ENCODE measurements at places on chromosomes 4 and X.

DNA sequence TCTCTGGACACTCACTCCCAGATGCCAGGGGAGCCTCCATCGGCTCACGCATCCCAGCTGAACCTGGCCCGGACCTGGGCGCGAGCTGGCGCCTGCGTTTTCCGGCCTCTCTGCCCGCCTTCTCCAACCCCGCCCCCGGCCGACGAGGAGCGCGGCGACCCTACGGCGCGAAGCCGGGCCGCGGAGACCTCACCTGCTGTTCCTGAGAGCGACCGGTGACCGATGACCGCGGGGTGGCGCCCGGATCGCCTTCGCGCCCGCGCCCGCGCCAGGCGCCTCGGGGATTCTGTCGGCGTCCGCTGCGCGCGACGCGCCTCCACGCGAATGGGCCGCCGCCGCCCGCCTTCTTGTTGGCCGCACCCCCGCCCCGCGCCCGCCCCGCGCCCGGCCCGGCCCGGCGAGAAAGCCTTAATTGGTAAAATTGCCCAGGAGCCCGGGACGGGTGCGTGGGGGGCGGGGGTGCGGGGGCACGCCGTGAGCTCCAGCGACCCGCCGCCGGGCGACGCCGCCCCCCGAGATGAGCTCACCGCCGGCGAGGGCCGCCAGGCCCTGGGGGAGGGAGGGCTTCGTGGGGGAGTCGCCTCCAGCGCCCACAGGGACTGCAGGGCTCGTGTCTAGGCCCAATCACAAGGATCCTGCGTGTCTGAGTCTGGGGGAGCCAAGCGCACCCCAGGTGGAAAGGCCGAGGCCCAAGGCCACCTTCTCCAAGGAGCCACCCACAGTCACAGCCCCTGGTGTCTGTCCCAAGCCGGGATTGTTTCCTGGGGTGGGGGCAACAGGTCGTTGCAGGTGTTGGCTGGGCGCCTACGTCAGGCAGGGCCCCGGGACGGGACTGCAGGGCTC, at the start of gene FLNA:
FLNA (minus strand) TSS at position 322 of the 843 bp plus-strand sequence. CDS start 3,389 bp downstream, outside the sequence.
- peak; percentile 56 for DNase-seq

- DNase-seq = no peak
Measured at GRCh38 chrX:154084449-154085300, 12.8 kb downstream of the MECP2 start.

DNA sequence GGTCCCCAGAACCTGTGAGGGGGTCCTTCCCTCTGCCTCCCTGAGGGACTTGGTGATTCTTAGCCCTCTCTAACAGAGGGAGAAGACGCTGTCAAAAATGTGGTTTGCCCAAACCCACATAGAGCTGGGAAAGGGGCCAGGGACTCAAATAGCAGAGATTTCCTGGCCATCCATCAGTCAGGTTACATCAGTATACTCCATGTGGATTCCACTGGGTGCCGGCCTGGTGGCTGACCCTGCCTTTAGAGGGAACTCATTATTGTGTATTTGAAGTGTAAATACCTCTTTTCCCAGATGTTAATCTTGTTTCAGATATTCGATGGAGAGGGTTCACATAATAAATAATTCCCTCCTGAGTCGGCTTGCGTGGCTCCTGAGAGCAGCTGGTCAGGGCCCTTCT, 130.3 kb downstream of the TBL1X start:
- no peak for DNase-seq

DNA sequence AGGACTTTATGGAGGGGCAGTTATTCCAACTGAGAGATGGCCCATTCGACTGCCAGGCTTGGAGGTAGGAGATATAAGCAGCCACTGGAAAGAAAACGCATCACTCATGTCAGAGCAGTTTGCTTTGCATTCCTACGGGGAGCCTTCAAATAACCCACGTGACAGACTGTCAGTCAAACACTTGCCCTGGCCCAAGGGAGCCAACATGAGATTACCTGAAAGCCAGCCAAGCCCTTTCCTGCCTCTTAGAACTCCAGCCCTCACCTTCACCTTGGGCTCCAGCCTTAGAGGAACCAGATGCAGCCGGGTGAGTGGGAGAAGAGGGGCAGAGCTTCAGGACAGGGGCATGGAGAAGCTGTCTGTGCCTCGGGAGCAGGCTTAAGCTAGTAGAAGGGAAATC, 95.3 kb upstream of the CXCL13 start:
- DNase-seq = no peak

DNA sequence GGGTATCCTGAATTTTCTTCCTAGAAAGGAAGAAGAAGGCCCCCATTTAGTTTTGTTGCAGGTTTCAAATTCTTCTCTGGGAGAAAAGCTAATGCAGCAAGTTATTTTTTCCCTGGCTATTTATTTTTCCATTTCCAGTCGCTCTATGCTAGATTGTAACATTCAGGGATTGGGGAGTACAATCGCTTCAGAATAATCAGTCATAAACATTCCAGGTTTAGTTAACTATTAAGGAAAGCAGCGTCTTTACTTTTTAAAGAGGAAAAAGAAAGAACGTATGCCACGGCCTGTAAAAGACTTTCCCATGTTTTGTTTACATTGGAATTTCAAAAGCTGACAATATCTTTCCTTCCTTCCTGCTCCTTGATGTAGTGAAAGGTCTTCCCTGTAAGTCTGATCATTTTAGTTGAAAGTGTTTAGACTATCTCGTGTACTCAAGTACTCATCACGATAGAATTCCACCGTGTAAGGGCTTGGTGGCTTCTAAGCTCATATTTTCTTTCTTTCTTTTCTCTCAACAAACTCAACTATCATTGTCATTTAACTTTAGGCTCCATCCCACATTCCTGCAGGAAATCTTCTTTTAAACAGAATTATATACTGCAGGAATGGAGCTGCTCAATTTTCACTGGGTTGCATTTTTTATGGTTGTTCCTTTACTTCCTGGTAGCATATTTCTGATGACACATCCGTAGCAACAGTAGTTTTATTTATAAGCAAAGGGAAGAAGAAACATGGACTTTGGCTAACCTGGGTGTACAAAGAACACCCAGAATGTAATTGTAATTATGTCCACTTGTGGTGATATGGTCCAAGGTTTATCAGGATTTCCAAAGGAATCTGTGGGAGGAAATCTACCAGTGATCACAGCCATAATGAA, 213.1 kb upstream of the FAT1 start:
- DNase-seq = no peak

- no peak for DNase-seq
Measured at GRCh38 chr4:2651998-2652397, 104.1 kb downstream of the TNIP2 start.

GRCh38 chrX:15849555-15849954, 5.1 kb downstream of the AP1S2 start:
- no peak for DNase-seq

- DNase-seq = no peak
Measured at GRCh38 chr4:65508168-65508567, 162.1 kb downstream of the EPHA5 start.

DNA sequence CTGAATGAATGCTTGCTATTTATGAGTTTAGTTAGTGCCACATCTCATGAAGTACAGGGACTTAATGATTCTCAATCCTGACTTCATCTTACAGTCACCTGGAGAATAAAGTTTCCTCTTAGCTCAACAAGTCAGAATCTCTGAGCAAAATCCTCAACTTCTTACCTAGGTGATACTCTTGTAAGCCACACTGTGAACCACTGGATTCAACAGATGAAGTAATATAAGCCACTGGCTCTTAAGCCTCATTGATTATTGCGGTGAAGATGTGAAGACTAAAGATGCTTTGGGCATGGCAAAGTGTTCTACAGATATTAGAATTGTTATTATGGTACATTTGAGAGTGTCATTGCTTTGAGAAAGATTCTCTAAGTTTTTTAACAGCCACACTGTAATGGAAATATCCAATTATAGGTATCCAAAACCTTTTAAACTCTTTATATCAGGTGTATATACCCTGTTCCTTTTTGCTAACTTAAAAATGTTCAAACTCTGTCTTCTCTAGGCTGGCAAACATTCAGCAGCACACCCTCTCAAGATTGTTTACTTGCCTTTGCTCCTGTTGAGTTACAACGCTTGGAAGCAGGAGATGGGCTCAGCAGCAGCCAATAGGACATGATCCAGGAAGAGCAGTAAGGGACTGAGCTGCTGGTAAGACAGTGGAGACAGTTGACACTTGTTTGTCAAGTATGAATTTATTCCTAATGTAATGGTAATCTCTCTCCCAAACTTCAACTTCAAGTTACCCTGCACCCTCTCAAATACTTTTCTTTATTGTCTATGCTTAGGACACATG, 43.4 kb downstream of the TET2 start:
- no peak for DNase-seq

- DNase-seq = no peak
Measured at GRCh38 chr4:77959566-77960338, 97.1 kb downstream of the MRPL1 start.

DNA sequence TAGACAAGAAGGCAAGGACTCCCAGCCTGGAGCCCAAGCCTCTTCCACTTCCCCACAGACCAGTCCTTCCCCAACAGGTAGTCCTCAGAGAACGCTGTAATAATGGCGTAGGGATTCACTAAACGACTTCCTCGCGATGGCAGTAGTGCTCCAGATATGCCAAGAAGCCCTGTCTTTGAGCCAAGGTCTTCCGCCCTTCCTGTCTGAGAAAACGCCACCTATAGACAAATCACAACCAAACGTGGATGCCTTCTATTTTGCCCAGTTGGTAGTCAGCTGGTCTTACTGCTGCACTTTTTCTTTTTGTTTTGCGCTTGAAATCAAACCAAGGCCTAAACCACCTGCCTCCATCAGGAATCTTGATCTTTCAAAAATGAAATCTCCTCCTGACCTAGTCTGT, 203.3 kb downstream of the OR13H1 start:
- no peak for DNase-seq

DNA sequence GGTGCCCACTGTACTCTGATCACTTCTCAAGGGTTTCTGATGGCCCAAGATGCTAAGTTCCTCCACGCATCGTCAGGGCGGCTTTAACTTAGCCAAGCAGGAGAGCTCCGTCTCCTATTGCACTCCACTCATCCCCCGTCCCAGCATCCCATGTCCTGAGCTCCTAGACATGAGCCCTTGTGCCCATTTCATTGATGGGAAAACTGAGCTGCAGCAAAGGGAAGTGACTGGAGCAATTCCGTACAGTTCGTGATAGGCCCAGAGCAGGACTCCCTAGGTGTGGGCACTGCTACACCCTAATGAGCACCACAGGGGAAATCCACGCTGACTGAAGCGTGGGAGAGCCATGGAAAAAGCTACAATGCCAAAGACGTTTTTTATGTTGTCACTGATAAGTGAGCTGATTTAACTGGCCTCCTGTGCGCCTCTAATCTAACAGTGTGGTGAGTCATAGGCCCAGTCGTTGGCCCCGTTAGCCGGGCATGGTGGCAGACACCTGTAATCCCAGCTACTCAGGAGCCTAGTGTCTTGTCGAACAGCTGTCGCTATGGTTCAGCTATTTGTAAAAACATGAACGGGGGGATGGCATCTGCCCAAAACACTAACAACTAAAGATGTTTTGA, 14.9 kb downstream of the NSDHL start:
- DNase-seq = no peak

- no peak for DNase-seq
Measured at GRCh38 chr4:160927311-160927710, 1236.5 kb downstream of the FSTL5 start.

DNA sequence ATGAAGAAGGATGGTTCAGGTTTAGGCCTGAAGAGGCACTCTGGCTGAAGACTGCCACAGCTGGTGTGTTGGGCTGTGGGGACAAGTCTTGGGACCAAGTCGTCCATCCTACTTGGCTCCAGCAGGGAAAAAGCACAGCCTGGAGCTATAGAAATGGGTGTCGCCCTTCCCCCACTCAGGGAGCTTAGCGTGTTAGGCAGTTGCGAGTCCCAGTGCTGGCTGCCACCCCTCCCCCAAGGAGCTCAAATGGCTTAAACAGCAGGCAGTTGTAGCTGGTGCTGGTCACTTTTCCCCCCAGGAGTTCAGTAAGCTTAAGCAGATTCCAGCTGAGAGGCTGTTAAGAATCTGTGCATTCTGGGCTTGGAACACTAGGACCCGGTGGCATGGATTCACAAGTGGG, 319.5 kb upstream of the POF1B start:
- no peak for DNase-seq

- DNase-seq = no peak
Measured at GRCh38 chr4:38723726-38724474, 58.9 kb downstream of the TLR10 start.

GRCh38 chrX:53711436-53711835, 24.9 kb upstream of the HUWE1 start:
- no peak for DNase-seq

DNA sequence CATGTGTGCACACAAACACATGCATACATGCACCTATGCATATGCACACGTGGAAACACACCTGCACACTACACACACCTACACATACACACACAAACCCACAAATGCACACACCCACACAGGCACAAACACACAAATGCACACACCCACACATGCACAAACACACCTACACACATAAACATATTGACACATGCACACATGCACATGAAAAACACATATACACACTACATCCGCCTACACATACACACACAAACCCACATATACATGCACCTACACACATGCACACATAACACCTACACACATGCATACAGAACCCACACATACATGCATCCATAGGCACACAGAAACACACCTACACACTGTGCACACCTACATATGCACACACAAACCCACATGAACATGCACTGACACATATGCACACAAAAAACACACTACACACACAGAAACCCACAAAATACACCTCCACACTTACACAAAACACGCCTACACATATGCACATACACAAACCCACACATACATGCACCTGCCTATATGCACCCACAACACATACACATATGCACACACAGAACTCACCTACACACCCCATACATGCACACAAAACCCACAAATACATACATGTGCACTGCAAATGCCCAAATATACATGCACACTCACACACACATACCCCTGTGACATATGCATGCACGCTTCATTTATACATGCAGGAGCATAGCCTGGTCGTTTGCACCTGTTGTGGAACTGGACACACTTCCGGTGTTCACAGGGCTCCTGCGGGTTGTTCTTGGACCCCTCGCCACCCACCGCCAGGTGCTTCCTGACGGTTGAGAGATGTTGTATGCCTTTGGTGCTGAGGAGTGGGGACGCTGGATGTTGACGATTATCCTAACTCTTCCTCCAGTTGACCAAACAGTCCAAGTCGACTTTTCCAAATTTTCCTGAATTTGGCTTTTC, 22.1 kb downstream of the CD99 start:
- no peak for DNase-seq

GRCh38 chr4:118867311-118868067, 21.2 kb upstream of the SYNPO2 start:
- no peak for DNase-seq

- no peak for DNase-seq
Measured at GRCh38 chr4:15901007-15901406, 37.5 kb downstream of the FGFBP1 start.

- no peak for DNase-seq
Measured at GRCh38 chrX:123731258-123731986, 1.4 kb downstream of the THOC2 start.

GRCh38 chr4:166045457-166045856, 172.4 kb downstream of the TLL1 start:
- DNase-seq = no peak

DNA sequence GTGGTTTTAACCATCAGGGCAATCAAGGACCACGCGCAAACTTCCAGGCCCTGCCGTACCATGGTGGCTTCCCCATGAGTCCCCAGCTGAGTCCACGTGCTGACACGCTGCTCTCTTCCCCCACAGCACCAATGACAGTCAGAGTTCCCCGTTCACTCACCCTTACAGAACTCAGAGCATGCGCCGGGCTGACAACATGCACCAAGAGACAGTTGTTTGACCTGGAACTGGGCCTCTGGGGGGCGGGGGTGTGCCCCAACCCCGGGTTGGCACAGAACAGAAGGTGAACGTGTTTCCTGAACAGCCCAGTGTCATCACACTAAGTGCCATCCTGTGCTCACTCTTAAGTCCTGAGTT, 29.4 kb downstream of the IRF2 start:
- DNase-seq = no peak
